ENCODE measurements at places on chromosomes 1 and 21.

GRCh38 chr1:59288046-59288445, 8.8 kb upstream of the FGGY start:
- DNase-seq, result no peak

DNA sequence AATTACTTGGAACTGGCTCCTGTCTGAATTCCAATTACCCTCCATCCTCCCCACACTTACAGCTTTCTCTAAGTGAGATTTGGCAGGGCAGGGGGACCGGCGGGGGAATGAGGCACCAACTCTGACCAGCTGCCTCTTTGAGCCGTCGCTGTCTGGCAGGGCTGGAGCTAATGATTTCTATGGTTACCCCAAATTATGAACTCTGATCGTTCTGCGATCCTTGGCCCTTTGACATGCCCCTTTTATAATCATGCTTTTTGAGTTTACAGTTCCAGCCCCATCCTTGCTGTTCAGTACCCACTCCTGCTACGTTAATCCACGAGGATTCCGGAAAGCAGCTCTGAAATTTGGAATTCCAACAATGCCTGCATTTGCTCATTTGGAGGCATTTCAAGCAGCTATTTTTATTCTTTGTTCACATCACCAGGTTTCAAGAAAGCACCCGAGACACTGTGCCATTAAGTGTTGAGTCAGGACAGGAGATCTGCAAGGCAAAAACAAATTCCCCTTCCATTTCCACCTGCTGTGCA, 54.6 kb upstream of the LBR start:
- no peak for DNase-seq

GRCh38 chr1:203629016-203629506, 2.4 kb downstream of the ATP2B4 start:
- no peak for DNase-seq

DNA sequence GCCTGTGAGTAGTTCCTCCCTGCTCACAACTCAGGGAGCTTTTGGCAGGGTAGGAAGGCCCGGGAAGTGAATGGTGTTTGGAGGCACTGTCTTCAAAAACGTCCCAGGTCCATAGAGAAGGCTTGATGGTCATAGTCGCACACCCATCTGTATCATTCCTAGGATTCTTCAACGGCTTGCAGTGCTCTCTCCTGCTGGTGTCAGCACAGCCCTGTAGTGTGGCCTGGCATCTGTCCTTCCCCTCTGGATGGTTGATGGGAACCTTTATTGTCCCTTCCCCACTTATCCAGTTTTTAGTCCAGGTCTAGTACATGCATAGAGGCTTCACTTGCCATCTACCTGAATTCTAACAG, 142.8 kb upstream of the HOOK1 start:
- DNase-seq, result no peak

- DNase-seq, result no peak
These were observed 138.9 kb downstream of the NR5A2 start for GRCh38 chr1:200166411-200166810.

DNA sequence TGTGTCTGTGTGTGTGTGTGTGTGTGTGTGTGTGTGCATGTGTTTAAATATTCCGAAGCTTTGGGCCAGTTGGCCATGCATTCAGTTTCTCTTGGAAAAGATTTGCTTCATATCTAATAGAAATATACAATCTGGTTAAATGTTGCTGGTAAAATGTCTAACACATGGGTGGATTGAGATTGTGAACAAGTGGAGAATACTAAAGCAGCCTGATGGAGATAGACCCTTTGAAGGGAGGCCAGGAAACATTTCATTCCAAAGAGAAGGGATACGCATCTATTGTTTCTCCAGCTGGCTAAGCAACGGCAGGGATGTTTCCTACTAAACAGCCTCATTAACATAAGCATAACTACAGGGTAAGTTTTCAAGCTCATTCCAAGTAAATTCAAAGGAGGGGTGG, 257.5 kb upstream of the PTBP2 start:
- DNase-seq, result no peak

- no peak for DNase-seq
These were observed 20.1 kb downstream of the PTPRU start for GRCh38 chr1:29256394-29256793.

GRCh38 chr1:57353654-57354053, 70.2 kb downstream of the DAB1 start:
- no peak for DNase-seq

DNA sequence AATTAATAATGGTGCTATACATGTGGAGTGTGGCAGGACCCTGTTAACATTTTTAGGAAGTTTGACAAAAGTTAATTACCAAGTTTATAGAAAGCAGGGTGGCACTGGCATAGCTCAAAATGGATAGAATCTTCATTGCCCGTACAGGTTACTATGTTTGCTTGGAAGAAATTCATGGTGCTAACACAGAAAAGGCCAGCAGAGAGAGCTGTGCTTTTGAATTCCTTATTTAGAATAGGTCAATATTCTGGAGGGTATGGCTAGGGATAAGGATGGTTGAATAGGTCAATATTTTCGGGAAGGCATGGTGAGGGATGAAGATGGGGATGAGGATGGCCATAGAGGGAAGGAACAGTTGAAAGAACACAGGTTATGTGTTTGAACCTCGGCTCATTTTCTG, 345.1 kb downstream of the LMO4 start:
- DNase-seq, result no peak

DNA sequence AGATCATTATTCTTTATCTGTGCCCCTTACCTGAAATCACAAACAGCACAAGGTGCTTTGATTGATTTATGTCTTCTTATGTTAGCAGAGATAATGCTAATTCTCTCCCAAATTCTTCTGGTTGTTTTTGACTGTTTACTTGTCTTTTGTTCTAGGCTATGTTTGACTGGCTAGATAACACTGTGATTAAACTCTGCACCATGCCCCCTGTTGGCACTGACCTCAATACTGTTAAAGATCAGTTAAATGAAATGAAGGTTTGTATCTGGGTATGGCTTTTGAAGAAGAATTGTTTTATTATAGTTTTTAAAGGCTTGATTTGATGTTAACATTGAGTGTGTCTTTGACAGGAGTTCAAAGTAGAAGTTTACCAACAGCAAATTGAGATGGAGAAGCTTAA, 49.6 kb upstream of the BMP8A start:
- no peak for DNase-seq

DNA sequence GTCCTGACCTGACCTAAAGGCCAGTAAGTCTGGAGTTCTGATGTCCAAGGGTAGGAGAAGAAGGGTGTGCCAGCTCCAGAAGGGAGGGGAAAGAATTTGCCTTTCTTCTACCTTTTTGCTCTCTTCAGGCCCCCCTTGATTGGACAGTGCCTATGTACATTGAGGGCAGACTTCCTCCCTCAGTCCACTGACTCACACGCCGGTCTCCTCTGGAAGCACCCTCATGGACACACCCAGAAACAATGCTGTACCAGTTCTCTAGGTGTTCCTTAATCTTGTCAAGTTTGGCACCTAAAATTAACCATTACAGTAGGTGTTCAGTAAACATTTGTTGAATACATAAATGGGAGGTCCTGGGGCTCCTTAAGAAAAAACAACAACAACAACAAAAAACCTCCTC, 51.0 kb upstream of the POU2F1 start:
- no peak for DNase-seq

DNA sequence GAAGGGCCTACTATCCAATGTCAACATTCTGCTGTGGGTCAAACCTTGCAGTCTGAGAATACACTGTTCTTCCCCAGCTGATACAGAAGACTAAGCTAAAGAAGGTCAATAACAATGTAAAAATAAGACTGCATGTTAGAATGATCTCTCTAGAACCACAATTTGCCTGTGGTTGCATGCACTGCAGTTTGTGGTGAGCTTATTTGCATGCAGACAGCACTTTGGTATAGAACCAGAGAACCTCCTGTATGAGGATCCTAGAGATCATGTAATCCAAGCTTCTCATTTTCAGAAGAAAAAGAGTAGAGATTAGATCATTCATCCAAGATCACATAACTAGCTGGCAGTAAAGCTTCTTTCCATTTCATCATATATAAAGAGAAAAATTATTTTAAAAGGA, 15.8 kb downstream of the SYNJ1 start:
- no peak for DNase-seq

GRCh38 chr1:165068741-165069140, 287.8 kb downstream of the LMX1A start:
- no peak for DNase-seq

DNA sequence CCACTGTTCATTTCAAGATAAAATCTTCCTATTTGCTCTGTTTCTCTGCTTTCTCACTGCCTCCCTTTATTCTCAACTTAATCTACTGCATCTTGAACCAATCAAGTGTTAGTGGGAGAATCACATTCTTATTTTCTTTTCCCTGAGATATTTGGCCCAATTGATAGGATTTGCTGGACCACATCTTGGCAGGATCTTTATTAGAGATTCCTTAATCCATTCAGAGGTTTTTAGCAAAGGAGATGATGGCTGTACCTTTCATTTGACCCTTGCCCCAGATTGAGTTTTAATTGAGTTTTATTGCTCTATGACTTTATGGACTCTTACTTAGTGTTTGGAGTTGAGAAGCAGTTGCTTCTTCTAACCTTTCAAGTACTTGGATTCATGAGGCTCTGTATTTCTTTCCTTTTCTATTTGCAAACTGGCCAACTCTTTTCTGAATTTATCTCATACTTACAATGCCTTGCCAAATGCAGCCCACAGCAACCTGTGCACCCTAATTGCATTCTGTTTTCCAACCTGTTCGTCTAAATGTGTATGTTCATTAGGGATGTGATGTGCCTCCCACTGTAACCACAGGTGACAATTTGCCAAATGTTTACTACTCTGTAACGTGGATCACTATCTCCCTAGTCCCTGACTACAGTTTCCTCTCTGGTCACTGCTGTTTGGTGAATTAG, 274.8 kb upstream of the KAZN start:
- DNase-seq, result no peak

GRCh38 chr1:179754041-179754624, 11.0 kb downstream of the FAM163A start:
- no peak for DNase-seq

DNA sequence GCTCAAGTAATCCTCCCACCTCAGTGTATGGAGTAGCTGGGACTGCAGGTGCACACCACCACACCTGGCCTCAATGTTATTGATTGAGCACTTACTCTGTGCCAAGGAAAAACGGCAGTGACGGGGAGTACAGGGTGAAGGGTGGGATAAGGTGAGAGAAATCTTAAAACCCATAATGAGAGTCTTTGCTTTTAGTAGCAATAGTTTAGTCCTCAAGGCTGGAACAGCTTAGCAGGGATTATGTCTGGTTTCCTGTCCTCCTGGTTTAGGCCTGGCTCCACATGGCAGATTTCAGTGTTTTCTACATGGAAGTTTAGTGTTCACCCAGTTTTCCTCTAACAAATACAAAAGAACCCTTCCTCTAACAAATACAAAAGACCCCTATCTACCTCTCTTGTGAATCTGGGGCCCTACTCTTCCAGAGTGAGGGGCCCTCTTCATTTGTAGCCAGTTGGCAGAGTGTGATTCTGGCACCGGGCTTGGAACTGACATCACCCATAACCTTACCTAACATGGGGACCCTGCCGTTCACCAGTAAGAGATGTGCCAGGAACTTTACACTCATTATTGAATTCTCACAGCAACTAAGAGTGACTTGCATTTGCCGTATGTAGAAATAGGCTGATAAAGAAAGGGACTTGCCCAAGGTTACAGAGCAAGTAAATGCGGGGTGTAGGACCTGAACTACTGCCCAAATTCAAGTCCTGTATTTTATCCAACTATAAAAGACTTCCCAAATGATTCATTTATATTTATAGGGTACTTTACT, 6.9 kb downstream of the ZNF691 start:
- DNase-seq, result no peak

GRCh38 chr1:20142001-20142710, 3.0 kb downstream of the PLA2G2F start:
- DNase-seq, result no peak

DNA sequence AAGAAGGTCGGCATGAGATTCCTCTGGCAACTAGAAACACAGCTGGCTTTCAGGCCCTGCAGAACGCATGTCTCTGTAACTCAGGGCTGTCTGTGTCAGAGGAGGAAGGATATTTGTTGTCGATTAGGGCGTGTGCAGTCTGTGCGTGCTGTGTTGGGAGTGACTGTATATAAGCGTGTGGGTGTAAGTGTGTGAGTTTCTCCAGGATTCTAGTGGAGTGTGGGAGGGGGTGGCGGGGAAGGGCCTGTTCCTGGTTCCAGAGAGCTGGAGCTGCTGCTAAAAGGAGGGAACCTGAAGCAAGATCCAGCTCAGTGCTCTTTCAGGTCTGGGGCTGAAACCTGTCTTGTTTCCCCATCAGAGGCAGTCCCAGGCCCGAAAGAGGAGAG, 74.3 kb downstream of the SLC16A1 start:
- DNase-seq, result no peak

DNA sequence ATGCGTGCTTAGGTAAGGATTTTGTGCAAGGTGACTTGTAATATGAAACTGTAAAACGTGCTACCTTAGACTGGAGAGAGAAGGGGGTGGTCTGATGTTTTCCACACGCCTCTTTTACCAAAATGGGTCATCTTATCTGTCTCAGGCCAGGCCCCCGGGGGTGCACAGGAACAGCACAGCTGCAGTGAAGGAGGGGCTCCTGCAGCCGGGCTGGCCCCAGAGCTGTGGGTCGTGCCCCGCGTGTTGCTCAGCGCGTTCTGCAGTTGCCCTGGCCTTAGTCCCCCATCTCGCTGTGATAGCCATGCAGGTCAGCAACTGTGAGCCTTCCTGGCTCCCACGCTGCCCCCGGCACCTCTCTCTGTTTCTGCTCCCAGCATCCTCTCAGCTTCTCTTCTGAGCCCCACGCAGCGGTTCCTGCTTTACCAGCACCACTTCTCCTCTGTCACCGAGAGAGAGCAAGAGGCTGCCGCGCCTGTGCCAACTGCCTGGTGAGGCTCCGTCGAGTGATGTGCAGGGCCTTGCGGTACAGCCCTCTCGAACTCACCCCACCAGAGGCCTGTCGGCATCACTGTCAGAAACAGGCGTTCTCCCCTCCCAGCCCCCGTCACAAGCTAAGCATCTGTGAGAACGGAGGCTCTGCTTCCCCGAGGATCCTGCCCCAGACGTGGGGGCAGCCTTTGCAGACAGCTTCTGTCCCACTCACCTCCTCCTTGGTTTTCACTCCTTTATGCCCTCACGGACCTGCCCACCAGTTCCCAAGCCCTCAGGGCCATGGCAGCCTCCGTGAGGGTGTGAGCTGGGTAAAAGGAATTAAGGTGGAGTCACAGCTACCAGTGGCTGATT, 73.3 kb downstream of the ADARB1 start:
- DNase-seq, result no peak

GRCh38 chr1:112517231-112517630, 8.5 kb downstream of the WNT2B start:
- DNase-seq, result no peak
